ENCODE measurements at places on chromosomes 12 and 14.

- DNase-seq: no peak
Measured at GRCh38 chr12:108666401-108666881, 32.7 kb upstream of the SELPLG start.

DNA sequence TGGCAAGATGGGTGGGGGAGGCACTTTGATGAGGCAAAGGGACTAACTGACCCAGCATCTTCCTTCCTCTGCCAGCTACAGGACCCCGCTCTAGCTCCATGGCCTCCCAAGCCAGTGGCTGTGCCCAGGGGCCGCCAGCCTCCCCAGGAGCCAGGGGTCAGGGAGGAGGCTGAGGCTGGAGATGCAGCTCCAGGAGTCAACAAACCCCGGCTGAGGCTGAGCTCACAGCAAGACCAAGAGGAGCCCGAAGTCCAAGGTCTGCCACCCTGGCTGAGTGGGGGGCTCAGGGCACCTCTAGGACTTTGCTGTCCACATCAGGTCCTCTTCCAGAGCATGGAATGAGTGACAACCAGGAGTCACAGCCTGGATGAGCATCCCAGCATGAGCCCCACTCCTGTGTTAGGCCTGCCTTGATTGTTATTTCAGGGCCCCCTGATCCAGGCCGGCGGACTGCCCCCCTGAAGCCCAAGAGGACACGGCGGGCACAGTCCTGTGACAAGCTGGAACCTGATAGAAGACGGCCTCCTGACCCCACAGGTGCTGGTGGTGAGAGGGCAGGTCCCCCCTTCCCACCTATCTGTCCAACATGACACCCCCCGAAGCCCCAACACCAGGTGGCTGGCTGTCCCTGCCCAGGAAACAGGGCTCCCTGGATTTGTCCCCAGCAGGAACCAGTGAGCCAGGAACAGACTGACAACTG lies 2.5 kb upstream of the CPNE6 start:
- DNase-seq: no peak

- DNase-seq: no peak
Measured at GRCh38 chr14:69886453-69887242, 7.4 kb downstream of the SMOC1 start.

- DNase-seq: no peak
Measured at GRCh38 chr12:20393707-20394106, 25.4 kb downstream of the PDE3A start.

GRCh38 chr14:100332071-100332639 lies 9.0 kb downstream of the SLC25A47 start:
- no peak for DNase-seq

DNA sequence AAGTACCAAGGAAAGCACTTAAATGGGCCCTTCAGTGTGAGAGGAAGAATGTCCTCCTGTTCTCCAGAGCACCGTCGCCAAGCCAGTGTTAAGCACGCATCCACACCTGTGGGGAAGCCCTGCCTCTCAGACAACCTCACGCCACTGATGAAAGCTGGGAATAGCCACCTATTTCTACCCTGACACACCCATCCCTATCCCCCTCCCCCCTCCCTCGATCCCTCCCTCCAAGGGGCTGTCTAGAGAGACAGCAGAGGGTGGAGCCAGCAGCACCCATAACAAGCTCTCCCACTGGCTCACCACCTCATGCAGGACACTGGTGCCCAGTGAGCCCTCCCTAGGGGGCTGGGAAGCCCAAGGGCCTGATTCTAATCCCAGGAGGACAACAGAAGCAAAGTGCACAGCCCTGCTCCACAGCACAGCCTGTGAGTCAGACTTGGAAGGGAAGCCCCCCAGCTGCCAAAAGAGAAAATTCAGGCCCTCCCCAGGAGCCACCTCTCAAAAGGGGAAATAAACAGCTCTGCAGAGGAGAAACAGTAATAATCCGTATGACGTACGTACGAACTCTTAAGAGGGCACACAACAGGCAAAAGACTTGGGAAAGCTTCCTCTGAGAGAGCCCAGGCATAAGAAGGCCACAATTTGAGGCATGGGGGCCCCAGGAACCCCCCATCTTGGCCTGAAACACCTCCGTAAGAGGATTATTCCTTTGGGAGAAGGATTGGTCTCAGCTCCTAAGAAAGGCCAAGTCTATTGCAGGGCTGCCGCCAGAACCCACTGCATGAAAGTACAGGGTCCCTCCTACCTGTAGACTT lies 7.8 kb downstream of the PITPNM2 start:
- DNase-seq: no peak

GRCh38 chr12:30144777-30145683 lies 361.3 kb upstream of the TMTC1 start:
- no peak for DNase-seq

DNA sequence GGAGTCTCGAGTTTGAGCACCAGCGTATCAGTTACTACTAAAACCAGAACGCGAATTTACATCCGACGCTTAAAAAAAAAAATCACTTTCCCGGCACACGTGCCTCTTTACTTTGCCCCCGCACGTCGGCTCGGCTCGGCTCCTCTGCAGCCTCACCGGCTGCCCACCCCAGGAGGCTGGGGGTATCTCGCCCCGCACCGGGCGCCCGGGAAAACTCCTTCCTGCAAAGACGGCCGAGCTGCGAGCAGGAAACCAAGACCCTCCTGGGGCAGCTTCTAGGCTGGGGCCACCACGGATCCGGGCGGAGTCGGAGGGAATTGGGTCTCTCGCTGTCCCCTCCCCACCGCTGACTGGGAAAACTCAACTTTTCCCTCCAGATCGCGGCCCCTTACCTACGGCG lies 610 bp downstream of the VSIG10 start:
- no peak for DNase-seq

DNA sequence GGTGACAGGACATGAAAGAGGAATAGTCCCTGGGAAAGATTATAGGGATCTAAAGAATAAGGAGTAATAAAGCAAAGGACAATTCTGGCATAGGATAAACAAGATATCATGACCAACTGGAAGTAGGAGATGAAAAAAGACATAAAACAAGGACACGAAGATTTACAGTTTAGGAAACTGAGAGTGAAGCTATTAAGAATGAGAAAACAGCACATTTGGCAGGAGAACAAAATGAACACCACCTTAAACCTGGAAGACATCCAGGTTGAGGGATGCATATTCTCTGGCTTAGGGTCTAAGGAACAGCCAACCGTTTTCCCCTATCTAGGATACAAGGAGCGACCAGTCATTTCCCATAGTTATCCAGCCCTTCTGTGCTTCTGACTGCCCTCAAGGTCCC lies 1.9 kb downstream of the TRIP11 start:
- DNase-seq: no peak

DNA sequence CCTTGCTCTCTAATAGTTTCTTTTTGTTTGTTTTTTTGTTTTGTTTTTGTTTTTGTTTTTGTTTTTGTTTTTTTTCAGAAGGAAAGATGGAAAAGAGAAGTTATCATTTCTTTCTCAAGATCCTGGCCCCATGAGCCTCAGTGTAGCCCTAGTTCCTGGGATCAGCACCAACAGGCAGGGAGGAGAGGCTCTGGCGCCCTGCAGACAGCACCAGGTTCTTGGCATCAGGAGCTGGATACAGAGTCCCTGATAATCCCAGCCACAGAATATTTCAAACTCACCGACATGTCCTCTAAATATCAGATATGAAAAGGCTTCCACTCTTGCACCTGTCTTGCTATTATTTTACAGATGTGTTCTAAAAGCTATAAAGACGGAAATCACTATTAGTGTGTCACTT lies 52.7 kb downstream of the FOXN3 start:
- DNase-seq: no peak

GRCh38 chr12:122021193-122021821 lies 377 bp upstream of the BCL7A start:
- no peak for DNase-seq
